ENCODE measurements at places on chromosomes 3 and 15. TPM values are rescaled to one million over a fixed set of nuclear protein-coding genes. Genes with fewer than 3 reads are reported as not detected.

DNA sequence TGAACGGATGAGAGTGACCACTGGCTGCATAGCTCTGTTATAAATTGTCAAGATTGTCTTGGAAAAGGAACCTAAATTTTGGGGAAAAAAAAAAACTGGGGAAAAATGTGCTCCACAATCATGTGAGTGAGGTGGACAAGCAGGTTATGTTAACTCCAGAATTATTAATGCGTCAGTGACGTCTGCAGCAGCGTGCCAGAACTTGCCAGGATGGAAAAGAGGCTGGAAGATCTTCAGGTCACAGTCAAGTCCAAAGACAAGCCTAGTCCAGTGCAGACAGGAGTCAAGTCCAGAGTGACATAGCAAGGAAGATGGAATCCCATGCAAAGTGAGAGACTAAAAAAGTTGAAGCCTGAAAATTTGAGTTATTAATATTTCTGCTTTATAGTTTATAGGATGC is 140.6 kb downstream of the RYR3 start:
- DNase-seq, result no peak
- no peak overlapping the region for H3K4me3 ChIP-seq

- peaks cover 11% of the 10 kb centered on the region for H3K4me1 ChIP-seq
- H3K27me3 ChIP-seq, result no peaks in the 10 kb centered on the region
- no peak for DNase-seq
Observed at GRCh38 chr15:78194568-78194925, 39.8 kb downstream of the ACSBG1 start.

DNA sequence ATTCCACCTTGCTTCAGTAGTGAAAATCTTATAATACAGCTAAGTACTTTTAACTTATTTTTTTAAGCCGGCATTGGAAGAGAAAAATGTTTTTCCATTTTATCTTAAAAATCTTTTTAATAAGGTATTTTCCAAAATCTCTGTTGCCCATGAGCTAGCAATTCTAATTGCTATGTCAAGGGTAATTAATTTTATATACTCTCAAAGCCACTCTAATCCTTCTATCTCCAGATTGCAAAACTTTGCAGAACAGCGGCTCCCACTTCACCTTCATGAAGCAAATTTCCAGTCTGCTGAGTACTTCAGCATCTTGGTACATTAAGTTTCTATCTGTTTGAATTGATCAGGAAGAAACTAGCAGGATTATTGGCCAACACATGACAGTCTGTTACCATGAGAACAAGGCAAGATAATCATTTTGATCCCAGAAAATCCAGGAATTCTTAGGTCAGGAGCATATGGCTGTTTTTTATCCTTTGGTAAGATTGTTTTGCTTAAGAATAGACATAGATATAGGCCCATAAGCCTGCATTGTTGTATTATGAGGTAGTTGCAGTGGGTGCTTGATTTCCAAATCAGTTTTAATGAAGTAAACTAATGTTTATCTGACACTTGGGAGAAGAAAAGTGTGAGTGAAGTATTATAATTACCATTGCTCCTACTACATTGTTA is 6.0 kb downstream of the TIPARP start:
- H3K4me3 ChIP-seq, result no peak overlapping the region
- no peaks in the 10 kb centered on the region for H3K27me3 ChIP-seq

GRCh38 chr3:15180042-15180611 is 25.9 kb upstream of the CAPN7 start:
- no peaks in the 10 kb centered on the region for H3K27me3 ChIP-seq
- H3K27ac ChIP-seq, result no peak overlapping the region
- H3K4me1 ChIP-seq, result no peaks in the 10 kb centered on the region
- no peak overlapping the region for H3K4me3 ChIP-seq
- H3K36me3 ChIP-seq, result no peaks in the 10 kb centered on the region

- no peaks in the 10 kb centered on the region for H3K36me3 ChIP-seq
- no peak overlapping the region for H3K4me3 ChIP-seq
- no peaks in the 10 kb centered on the region for H3K27me3 ChIP-seq
- DNase-seq, result peak; percentile 75
- peaks cover 10% of the 10 kb centered on the region for H3K4me1 ChIP-seq
Observed at GRCh38 chr3:149547954-149548668, 73.6 kb downstream of the TM4SF4 start.

- H3K27me3 ChIP-seq, result no peaks in the 10 kb centered on the region
- no peak overlapping the region for H3K4me3 ChIP-seq
- H3K4me1 ChIP-seq, result peaks cover 4% of the 10 kb centered on the region
- DNase-seq, result no peak
Observed at GRCh38 chr3:126456211-126456610, 19.5 kb downstream of the ZXDC start.

DNA sequence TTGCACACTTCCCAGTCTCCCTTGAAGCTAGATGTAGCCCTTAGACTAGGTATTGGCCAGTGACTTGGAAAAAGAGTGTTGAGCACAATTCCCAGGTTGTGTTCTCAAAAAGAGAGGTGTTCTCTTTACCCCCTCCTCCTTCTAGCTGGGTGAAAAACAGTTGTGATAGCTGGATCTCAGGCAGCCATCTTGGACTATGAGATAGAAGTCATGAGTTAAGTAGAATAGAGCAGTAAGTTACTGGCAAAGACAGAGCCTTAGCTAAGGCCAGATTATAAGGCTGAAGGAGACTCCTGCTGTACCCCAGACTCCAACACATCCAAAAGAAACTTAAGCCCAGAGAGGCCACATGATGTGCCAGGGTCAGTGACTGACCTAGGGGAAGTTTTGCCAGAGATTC is 8.1 kb upstream of the STRA6 start:
- H3K4me1 ChIP-seq, result peaks cover 62% of the 10 kb centered on the region
- no peak for DNase-seq
- H3K27me3 ChIP-seq, result peaks cover 3% of the 10 kb centered on the region
- H3K27ac ChIP-seq, result no peak overlapping the region
- no peak overlapping the region for H3K4me3 ChIP-seq

DNA sequence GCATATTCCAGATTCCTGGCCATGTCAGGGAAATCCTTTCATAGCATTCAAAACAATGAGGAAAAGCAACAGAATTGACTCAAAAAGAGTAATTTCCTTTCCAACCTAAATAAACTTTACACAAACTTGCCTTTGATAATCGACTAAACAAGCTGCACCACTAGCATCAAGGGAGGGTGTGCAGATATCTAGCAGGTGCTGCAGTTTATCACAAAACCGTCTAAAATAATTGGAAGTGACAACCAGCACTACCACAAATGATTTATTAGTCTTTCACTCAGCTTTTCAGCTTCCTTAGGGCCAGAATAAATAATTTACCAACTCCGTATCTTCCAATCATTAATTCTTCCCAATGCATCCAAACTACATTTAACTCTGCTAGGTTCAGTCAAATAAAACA is 71.7 kb downstream of the TBC1D5 start:
- H3K4me1 ChIP-seq, result no peaks in the 10 kb centered on the region
- H3K4me3 ChIP-seq, result no peak overlapping the region
- H3K36me3 ChIP-seq, result no peaks in the 10 kb centered on the region

DNA sequence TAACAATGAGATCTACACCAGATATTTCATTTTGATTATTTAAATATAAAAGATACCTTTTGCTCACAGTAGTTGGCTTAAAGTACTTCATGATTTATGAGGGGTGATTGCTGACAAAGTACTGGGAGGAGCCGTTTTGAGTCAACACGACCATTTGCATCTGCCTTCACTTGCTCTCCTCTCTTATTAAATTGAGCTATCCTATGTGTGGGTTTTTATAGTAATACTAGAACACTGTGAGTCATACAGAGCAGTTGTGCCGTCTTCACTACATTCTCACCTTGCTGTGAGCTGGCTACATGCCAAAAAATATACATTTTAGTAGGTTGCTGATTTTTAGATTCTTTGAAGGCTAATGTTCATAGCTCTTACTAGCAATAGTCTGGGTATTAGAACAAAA is 161.2 kb downstream of the ALCAM start:
- no peaks in the 10 kb centered on the region for H3K4me1 ChIP-seq

DNA sequence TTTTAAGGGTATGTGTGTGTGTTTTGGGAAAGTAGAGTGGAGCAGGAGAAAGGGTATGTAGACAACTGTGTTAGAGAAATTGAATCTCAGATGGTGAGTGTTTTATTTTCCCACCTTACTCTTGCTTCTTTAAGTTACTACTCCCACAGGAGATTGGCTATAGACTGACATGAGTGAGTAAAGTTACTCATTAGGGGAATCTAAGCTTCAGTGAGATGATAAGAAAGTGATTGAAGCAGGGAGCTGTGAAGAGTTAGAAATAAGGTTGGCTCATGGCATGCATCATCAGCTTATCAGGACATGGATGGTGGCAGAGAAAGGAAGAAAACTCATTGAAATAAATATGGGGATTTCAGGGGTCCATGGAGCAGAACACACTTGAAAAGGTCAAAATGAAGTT is 88.9 kb downstream of the MBNL1 start:
- no peaks in the 10 kb centered on the region for H3K36me3 ChIP-seq
- H3K27ac ChIP-seq, result no peak overlapping the region
- no peak for DNase-seq
- H3K4me1 ChIP-seq, result peaks cover 3% of the 10 kb centered on the region

GRCh38 chr3:139620438-139620837 is 57.3 kb downstream of the NMNAT3 start:
- no peaks in the 10 kb centered on the region for H3K27me3 ChIP-seq
- H3K27ac ChIP-seq, result no peak overlapping the region
- no peak overlapping the region for H3K4me3 ChIP-seq
- no peaks in the 10 kb centered on the region for H3K4me1 ChIP-seq
- H3K36me3 ChIP-seq, result no peaks in the 10 kb centered on the region
- no peak for DNase-seq

DNA sequence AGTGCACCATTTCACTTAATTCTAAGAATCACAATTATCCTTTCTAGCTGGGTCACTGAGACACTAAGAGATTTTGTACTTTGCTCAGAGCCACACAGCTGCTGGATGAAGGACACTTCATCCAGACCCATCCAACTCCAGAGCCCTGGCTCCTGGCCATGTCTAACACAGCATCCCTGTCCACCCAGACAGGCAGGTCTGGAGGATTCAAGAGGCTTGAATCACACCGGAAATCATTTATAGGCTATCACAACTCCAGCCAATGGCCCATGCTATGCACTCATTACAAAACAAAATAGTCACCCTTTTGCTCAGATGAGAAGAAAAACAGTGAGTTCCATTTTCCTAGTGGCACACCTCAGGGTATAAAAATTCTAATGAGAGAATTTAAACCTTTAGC is 198.2 kb upstream of the LMCD1 start:
- no peak overlapping the region for H3K27ac ChIP-seq
- no peak overlapping the region for H3K4me3 ChIP-seq
- no peaks in the 10 kb centered on the region for H3K27me3 ChIP-seq
- H3K36me3 ChIP-seq, result no peaks in the 10 kb centered on the region
- H3K4me1 ChIP-seq, result no peaks in the 10 kb centered on the region

- peak overlapping the region; percentile 98 for H3K4me3 ChIP-seq
- H3K27ac ChIP-seq, result peak overlapping the region; percentile 80
- H3K4me1 ChIP-seq, result peaks cover 19% of the 10 kb centered on the region
- H3K36me3 ChIP-seq, result peaks cover 1% of the 10 kb centered on the region
- peaks cover 11% of the 10 kb centered on the region for H3K27me3 ChIP-seq
- DNase-seq, result peak; percentile 51
Observed at GRCh38 chr3:154122912-154123559, 1.8 kb downstream of the ARHGEF26 start.

Gene GMNC
- 2.9 TPM for polyA plus RNA-seq

Gene SUSD5
- polyA plus RNA-seq, result 4.5 TPM

Gene CRYGS
- polyA plus RNA-seq, result 9.8 TPM

Gene FBLN2
- polyA plus RNA-seq, result 19.5 TPM

Gene PIGZ
- polyA plus RNA-seq, result 15.0 TPM

Gene OXSR1
- 32.3 TPM for polyA plus RNA-seq

Gene EPHB1
- 31.0 TPM for polyA plus RNA-seq

Gene WDR72
- polyA plus RNA-seq, result 0.79 TPM

Gene ACKR4
- 0.62 TPM for polyA plus RNA-seq

Gene FOXB1
- polyA plus RNA-seq, result 11.8 TPM

Gene RAB5A
- polyA plus RNA-seq, result 118 TPM
